Stimulated activated CD8-positive, alpha-beta memory T cell treated with anti-CD3 and anti-CD28 coated beads, Interleukin-15, amount 100 ng/mL, for 24 hours (primary cell): ENCODE measurements at places on chromosomes 2 and 18.

DNA sequence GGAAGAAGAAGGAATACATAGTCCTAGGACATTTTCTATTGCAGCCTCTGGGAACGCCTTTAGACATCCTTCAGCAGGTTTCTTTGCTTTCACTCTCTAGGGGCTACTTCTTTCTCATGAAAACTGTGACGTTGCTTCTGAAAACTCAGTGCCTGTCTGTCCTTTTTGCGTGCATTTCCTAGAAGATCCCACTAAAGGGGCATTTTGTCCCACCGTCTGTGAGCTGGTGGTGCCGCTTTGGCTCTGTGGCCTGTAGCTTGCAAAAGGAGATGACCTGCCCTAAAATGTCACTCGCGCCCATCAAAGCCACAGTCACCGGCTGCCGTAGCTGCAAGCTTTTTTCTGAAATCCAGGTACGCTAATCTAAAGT lies 579 bp downstream of the STAT4 start:
- DNase-seq: peak; percentile 9

DNA sequence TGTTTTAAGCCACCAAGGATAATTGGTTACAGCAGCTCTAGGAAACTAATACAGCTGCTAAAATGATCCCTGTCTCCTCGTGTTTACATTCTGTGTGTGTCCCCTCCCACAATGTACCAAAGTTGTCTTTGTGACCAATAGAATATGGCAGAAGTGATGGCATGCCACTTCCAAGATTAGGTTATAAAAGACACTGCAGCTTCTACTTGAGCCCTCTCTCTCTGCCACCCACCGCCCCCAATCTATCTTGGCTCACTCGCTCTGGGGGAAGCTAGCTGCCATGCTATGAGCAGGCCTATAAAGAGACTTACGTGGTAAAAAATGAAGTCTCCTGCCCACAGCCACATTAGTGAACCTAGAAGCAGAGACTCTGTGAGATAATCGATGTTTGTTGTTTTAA lies 3.5 kb upstream of the IL1F10 start:
- DNase-seq: no peak

DNA sequence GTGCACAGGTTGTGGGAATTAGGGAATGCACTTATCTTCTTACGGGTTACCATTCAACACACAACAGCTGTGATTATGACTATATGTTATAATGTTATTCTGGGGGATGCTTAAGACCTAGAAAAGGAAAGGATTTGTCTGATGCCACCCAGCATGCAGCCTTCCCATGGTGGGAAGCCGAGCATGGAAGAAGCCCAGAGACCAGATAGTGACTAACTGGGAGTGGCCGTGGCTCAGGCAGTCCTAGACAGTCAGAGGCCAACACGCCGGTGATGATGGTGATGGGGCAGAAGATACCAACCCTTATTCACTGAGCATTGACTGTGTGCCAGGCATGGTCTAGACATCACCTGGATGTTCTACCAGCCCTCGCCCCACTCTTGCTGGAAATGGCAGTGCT lies 35.9 kb downstream of the CYRIA start:
- no peak for DNase-seq

- no peak for DNase-seq
Observed at GRCh38 chr2:204971206-204971907, 426.1 kb downstream of the PARD3B start.

DNA sequence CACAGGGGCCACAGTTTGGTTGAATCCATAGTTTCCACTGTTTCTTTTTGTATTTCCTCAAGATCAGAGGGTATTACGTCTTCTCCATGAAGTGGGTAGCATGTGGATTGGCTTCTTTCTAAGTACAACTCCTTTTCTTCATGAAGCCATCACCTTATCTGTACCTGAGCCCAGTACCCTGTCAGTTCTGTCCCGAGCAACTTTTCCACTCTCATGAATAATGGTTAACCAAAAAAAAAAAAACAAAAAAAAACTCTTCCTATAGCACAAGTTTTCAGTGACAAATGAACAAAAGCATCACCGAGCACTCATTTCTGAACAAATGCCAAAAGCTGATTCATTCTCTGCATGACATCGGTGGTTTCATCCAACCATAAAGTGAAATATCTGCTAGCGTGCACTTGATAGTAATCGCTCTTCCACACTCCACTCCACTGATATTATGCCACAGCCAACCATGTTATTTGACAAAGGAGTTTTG lies 53.0 kb upstream of the CCDC150 start:
- no peak for DNase-seq

DNA sequence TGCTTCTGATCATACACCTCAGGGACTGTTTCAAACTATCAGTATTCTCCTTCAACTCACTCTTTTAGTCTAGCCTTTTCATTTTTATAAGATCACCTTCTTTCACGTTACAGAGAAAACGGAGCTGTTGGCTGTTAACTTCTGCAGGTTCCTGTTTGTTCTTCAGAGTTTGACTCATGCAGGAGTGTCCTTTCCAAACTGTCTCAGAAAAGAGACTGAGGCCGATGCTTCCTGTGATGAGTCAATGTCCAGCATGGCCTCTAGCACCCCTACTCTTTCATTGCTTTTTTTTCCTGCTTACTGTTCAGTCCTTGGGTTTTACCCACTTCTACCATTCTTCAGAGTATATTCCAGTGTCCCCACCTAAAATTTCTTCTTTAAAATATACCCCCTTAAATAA lies 240.8 kb upstream of the RGPD4 start:
- DNase-seq: no peak

GRCh38 chr2:10894264-10894935 lies 17.3 kb upstream of the KCNF1 start:
- no peak for DNase-seq

DNA sequence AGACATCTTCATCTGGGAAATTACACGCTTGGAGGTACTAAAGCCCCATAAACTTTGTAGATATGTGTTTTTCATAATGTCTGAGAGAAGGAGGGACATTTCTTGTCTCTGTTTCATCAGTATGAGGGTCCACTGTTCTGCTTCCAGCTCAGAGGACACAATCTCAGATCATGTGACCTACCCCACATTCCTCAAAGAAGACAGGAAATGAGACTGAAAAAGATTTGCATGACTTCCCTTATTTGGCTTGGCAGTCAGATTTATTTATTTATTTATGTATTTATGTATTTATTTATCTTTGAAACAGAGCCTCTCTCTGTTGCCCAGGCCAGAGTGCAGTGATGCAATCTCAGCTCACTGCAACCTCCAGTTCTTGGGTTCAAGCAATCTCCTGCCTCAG lies 463.7 kb upstream of the RGPD4 start:
- no peak for DNase-seq

DNA sequence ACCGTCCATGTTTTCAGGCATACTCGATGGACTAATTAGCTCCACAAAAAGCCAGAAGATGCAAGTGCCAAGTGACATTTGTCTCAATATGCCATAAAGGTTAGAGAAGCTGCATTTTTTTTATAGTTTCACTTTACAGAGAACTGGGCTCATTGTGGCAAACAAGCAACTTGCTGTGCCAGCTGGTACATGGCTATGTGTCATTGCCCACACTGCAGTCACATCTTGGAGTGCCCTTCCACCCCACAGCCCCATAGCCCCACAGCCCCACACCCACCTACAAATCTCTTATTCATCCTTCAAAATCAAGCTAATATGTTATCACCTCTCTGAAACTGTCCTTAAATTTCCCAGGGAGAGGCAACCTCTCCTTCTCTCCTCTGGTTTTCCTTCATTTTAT lies 451.9 kb downstream of the ARHGAP15 start:
- DNase-seq: no peak

DNA sequence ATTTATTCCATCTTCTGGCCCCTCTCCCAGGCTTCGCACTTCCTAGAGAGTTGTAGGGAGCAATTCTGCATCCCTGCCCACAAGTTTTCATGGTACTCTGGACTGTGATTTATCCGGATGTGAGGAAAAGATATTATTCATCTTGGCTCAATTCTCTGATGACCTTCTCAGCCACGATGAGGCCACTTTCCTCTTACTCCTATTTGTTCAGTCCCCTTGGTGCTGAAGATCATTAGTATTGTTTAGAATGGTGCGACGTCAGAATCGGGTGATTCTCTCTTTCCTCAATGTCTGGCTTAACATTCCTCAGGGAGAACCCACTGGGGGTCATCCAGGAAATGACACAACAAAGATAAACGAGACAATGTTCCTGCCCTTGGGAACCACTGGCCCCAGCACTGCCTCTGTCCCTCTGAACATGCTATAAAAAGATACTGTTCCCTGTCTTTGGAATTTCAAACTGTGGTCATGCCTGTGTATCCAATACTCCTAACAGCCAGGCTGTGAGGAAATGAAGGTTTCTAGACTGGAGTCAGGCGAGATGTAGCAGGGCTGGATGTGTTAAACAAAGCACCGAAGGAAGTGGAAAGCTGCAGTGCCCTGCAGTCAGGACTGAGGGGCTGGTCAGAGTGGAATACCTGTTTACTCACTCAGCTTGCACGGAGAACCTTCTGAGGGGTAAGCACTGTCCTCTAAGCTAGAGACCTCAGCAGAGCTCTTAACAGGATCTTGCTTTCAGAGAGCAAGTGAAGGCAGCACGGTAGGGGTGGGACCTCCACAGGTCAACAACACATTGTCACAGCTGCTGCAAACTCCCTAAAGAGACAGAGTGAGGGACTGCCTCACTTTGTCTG lies 12.9 kb upstream of the GLI2 start:
- no peak for DNase-seq

DNA sequence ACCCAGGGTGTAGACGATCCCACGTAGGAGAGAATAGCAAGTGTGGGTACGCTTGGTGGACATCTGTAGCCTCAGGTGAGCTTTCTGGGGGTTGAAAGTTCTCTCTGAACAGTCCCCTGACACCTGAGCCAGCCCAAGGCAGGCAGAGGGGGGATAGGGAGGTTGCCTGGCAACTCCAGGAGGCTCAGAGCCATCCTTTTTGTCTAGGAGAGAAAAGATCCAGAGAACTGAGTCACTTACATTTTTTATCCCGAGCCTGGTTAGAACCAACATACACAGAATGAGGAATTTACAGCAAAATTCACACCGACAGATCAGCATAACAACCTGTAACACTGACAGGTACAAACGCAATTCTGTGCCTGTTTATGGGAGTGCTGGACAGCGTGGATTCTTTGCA lies 113.2 kb downstream of the SH3BP4 start:
- DNase-seq: no peak

GRCh38 chr2:233422050-233422639 lies 67.9 kb downstream of the DGKD start:
- peak; percentile 21 for DNase-seq

- DNase-seq: no peak
Observed at GRCh38 chr18:32237049-32237448, 47.2 kb downstream of the MEP1B start.

GRCh38 chr2:84297155-84297554 lies 161.9 kb downstream of the SUCLG1 start:
- DNase-seq: no peak

- DNase-seq: no peak
Observed at GRCh38 chr2:120344976-120345581, 857 bp upstream of the INHBB start.

GRCh38 chr18:79989195-79989497 lies 783 bp upstream of the TXNL4A start:
- no peak for DNase-seq
